ENCODE measurements at places on chromosomes 13 and 19.

GRCh38 chr19:6952956-6953355 lies 65.6 kb downstream of the ADGRE1 start:
- DNase-seq, result no peak

- DNase-seq, result no peak
Measured at GRCh38 chr19:50801107-50801506, 10.9 kb downstream of the ACP4 start.

- DNase-seq, result no peak
Measured at GRCh38 chr19:1610579-1610978, 5.3 kb upstream of the UQCR11 start.

- no peak for DNase-seq
Measured at GRCh38 chr13:22278336-22278929, 607.6 kb downstream of the FGF9 start.

- DNase-seq, result no peak
Measured at GRCh38 chr19:43354305-43354627, 780 bp downstream of the CD177 start.

DNA sequence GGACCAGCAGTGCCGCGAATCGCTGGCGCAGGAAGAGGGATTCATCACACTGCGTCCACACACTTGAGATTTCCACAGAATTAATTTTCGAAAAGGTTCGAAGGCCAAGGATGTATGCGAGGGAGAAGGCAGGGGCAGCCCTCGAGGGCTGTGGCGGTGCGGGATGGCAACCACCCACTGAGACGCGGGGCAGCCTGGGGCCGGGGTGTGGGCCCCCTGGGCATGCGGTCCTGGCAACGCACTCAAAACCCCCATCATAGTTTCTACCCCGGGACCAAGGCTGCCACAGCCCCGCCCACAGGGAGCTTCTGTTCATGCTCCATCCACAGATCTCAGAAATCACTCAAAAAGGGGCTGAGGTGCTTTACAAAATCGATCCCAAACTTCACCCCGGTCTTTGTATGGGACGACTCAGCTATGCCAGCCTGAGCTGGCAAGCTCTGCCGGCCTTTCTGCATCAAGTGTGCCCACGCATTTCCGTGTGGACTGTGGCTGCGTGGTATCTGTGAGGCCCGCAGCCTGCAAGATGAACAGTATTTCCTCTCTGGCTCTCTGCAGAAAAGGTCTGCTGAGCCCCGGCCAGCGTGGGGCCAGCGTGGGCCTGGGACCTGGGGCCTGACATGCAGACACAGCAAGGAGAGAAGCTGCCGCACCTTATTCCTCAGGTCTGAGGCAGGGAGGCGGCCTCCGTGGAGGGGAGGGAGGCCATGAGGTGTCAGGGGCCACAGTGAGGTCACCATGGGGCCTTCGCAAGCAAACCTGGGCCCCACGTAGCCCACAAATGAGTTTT lies 19.2 kb downstream of the ZNF787 start:
- DNase-seq, result no peak

- DNase-seq, result no peak
Measured at GRCh38 chr13:80428349-80429096, 87.6 kb upstream of the SPRY2 start.

DNA sequence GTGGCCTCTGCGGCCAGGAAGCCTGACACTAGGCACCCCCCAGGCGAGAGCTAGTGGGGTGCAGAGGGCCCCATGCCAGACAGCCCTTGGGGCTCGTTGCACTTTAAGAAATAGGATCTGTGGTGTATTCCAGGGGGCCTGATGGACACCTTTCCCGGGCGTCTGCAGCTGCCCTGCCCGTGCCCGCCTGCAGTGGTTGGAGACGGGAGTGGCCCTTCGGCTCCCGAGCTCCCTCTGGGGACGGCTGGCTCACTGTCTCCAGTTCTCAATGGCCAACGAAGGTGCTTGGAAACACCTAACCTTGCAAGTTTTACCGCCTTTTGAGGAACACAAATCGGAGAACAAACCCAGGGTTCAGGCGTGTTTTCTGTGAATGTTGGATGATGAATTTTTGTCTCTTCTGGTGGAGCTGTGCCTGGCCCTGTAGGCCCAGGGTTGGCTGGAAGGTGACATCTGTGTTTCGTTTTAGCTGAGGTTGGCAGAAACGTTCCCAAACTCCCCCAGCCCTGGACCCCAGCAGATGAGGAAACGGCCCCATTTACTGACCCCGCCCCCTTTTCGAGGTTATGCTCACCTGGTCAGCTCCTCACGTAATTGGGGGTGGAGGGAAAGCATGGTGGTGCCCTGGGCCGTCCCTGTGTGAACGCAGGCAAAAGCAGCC lies 17.4 kb upstream of the NPAS1 start:
- DNase-seq, result no peak

- DNase-seq, result no peak
Measured at GRCh38 chr19:33683881-33684537, 62.3 kb downstream of the CHST8 start.

GRCh38 chr19:5824751-5825150 lies 14.8 kb downstream of the FUT6 start:
- no peak for DNase-seq

DNA sequence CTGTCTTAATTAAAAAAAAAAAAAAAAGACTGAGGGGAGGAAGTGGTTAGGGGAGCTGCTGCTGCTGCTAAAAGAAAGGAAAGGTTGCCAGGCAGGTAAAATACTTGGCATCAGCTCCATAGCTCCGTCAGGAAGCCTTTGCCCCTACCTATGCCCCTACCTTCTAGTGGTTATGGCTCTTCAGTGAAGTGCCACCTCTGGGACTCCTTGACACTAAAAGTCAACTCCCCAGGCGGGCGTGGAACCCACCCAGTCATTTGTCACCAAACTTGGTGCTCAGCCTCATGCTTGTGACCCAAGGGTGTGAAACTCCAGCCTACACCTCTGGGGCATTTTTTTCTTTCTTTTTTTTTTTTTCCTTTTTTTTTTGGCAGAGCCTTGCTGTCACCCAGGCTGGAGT lies 4.9 kb upstream of the NECTIN2 start:
- DNase-seq, result no peak

DNA sequence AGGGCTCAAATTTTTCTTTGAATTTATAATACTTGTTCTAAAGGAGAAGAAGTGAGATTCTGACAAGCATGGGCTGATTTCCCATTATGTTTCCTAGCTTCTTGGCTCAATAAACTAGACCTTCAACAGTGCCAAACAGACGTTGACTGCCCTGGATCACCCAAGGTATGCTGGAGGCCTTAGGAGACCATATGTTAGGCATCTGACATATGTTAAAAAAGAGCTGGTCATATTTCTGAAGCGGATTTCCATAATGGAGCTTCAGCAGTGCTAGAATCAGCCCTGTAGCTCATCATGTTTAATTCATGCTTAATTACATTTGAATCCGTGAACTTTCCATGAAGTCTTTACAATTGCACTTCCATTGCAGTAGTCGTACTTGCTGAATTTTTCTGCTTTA lies 653.3 kb downstream of the DIAPH3 start:
- no peak for DNase-seq

DNA sequence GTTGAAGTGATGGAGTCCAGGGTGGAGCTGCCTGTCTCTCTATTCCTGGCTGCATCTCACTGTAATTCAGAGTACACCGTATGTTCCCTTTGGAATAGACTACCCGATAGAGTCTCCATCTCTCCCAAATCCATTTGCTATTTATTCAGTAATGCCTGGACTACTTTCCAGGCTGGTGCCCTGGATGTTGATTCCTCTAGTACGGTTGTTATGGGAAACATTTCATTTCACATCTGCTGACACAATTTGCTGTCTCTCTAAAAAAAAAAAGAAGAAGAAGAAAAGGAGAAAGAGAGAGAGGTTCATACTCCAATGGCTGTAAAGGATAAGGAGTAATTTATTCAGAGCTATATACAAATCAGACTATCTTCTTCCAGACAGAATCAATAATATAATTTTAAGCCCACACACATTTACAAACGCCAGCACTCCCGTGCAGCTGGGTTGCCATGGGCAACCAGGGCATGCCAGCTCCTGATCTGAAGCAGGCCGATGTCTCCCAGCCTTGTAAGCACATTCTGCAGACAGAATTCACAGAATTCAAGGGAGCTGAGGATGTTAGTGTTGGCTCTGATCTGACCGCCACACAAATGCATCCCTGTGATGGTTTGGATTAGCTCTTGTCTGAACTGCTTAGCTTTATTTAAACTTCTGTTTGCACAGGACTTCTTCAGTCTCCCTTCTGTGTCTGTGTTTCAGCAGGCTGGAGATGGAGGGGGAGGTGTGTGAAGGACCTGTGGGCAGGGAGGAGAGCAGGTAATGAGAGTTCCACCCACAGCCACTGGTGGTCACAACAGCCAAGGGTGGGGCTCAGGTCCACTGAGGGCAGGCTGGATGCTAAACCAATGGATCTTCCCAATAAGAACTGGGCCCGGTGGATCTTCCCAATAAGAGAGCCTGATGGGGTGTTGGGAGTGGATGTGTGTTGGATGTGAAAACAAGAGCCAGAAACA lies 66.0 kb downstream of the TEX26 start:
- DNase-seq, result no peak

DNA sequence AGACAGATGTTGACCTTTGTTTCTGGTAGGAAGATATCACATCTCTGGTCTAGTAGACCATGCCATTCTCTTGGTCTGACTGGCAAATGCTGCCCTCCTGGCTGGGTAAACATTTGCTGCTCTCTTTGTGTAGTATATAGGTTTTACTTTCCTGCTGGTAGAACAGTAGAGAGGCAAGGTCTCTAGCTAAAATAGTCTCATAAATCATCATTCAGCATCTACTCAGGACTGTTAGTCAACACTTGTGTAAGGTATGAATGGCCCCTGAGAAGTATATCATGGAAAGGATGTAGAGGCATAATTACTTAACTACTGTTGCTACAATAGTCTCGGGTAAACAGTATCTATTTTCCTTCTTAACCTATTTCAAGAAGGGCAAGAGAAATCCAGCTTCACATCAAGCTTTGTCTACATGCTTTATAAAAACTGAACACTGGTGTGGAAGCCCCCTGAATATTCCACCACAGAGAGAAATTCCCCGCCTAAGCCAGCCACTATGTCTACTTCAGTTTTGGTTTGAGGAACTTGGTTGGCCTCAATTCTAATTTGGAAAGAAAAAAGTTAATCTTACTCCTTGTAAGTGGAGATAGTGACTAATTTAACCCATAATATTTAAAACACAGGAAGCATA lies 18.4 kb upstream of the MYCBP2 start:
- DNase-seq, result no peak

DNA sequence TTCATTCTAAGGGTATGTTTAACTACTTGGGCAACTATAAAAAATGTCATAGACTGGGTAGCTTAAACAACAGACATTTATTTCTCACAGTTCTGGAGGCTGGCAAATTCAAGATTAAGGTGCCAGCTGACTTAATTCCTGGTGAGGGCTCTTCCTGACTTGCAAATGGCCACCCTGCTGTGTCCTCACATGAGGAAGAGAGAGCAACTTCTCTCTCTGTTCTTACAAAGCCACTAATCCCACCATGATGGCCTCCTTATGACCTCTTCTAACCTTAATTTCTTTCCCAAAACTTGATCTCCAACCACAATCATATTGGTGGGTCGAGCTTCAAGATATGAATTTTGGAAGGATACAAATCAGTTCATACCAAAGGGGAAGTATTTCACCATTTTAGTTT lies 399.0 kb downstream of the DCT start:
- DNase-seq, result no peak

DNA sequence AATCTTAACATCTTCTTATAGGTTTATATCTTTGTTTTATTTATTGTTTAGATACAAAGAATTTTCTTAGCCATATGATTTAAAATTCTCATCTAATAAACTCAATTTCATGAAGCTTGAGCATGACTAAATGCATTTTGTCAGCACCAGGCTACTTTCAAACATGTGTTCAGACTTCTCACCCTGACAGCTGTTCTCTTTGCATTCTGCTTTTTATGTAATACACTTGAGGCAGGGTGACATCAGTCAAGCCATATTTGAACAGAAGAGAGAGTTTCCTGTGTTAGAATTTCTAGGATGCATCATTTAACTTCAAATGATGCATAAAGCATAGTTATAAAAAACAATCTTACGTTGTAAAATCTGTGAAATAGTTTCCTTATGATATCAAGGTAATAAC lies 1295.1 kb upstream of the PCDH20 start:
- no peak for DNase-seq

DNA sequence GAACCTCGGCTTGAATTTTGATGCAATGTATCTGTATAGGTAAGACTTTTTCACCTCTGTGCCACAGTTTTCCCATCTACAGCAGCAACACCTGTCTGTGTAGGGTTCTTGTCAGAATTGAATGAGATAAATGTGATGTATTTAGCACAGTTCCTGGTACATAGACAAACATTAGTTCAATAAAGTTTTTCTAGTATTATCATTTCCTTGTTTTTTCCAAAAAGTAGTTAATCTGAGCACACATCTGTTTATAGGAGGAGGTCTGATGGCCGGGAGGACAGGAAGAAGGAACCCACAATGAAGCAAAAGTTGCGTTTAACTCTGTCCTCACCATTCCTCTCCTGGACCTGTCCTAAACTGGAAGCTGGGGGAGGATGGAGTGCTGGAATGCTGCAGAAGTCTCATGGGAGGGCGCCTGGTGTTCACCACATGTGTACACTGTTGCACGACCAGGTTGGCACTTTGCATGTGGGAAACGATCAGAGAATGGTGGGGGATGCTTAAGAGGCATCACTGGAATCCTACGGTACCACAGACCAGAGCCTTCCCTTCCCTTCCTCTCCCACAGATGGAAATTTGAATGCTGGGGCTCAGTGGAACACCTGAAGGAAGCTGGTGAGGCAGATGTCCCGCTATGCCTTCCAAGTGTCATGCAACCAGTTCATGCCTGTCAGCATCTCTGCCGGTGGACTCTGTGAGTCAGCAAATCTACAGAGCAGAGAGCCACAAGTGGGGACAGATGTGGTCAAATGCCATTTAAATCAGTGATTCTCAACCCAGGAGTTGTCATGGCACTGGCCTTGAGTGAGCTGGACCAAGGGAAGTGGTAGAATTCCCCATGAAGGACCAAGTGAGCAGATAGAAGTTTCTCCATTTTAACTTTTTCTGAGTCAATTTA lies 315.6 kb downstream of the DLEU7 start:
- no peak for DNase-seq

GRCh38 chr19:38658462-38659306 lies 11.2 kb downstream of the ACTN4 start:
- peak; percentile 90 for DNase-seq

- no peak for DNase-seq
Measured at GRCh38 chr19:41376241-41376997, at the start of gene TMEM91. TSS of gene TMEM91 (plus strand) at chr19:41376533. CDS start at chr19:41378310, 1,777 bp downstream.

DNA sequence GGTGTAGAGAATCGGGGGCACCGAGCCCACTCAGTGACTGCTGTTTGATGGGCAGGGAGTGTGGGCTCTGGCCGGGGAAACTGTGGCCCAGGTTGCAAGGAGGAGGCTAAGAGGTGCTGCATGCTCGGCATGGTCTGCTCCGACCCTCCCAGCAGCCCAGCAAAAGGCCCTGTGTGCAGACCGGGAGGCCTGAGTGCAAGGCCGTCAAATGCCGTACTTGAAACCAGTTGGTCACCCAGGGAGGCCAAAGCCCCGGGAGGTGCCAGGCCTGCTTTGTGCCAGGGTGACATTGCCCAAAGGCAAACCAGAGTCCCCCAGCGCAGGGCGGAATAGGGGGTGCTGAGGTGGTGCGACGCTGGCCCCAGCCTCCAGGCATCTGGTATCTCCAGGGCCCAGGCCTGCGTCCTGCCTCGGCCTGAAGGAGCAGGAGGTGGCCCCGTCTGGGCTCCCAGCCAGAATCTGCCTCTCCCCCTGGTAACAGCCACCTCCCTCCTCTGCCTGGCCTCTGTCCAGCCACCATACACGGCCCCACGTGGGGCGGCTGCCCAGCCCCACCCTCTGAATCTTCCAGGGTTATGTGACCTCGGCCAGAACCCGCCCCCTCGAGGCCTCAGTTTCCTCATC lies 4.0 kb downstream of the PIK3R2 start:
- no peak for DNase-seq

- DNase-seq, result no peak
Measured at GRCh38 chr19:42942187-42942789, 5.3 kb upstream of the PSG7 start.
